Stimulated activated CD8-positive, alpha-beta memory T cell treated with anti-CD3 and anti-CD28 coated beads, Interleukin-15, amount 100 ng/mL, for 24 hours (primary cell): ENCODE measurements at places on chromosomes 2 and 18.

GRCh38 chr2:64086347-64087082 lies 57.7 kb downstream of the PELI1 start:
- DNase-seq, result no peak

DNA sequence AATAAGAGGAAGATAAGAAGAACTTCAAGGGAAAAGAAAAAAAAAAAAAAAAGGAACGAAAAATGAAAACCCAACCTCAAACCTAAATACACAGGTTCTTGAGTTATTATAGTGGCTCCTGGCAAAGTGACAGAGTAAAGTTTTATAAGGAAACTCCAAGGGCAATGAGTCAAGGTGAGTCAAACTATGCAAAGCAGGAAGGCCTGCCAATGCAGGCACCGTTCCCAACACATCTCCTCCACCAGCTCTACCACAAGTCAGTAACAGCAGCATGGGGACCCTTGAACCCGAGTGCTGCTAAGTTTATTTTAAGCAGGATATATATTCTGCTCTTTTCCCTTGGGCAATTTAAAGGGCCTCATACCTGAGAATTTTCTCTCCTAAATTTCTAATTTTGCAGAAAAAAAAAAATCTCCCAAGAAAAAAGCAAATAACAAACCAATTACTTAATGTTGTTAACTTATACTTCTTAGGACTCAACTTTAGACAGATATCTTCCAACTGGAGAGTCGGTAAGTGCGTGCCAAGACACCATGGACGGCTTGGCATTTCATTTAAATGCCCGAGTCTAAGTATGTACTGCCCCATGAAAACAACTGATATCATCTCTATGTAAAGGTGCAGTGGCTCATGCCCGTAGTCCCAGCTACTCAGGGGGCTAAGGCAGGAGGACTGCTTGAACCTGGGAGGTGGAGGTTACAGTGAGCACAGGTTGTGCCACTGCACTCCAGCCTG lies 75.7 kb upstream of the TFCP2L1 start:
- DNase-seq, result no peak

DNA sequence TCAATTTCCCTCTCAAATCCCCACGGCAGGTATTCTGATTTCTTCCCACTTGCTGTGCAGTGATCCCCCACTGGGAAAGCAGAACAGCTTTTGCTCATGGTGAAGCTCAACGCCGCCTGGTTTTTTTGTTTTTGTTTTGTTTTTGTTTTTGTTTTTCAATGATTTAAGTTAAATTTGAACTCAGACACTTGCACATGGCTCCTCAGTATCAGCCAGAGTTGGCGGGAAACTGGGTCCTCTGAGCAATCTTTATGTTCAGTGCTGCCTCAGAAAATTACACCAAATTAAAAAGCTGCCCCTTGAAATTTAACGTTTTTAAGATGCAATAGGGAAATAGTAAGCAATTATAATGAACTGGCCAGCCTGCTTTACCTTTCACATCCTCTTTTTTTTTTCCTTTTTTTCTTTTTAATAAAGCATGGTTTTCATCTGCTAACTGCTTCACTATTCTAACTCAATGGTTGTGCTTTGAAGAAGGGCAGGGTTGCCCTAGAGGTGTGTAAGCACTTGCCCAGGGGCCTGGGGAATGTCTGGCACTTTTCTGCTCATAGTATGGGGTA lies 277.0 kb upstream of the HNRNPA3 start:
- no peak for DNase-seq

DNA sequence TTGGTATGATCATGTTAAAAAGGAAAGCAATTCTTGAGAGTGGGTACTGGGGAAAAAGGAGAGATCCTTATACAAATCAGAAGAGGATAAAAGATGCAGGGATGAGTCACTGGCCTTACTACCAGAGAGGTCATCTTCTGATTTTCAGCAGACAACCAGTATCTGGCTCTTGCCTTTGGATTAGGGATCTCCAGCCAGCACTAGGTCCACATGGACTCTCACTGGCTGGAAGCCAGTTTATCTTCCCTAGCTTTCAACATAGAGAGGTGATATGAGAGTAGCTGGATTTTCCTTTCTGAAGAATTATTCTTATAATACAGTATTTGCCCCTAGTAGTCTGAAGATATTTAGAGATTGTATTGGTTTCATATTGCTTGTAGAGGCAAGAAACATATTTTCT lies 30.2 kb downstream of the CERKL start:
- no peak for DNase-seq

GRCh38 chr2:226649201-226649600 lies 150.4 kb downstream of the IRS1 start:
- no peak for DNase-seq

GRCh38 chr2:189835855-189836558 lies 51.8 kb downstream of the PMS1 start:
- DNase-seq, result no peak

DNA sequence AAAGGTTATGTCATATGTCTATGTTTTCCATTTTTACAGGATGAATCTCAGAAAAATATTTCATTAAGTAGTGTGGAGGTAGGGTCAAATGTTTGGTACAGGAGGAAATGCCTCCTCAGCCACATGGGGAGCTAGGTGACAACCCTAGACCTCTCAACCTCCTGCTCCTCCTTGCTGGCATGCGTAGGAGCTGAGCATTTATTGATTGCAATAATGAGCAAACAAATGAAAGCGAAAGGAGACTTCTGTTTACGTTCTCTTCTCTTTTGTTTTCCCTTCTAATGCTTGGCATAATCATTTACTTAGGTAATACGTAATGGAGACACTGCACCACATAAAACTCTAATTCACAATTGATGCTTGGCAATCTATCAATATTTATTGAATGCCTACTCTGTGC lies 95.1 kb upstream of the CCBE1 start:
- DNase-seq, result no peak

DNA sequence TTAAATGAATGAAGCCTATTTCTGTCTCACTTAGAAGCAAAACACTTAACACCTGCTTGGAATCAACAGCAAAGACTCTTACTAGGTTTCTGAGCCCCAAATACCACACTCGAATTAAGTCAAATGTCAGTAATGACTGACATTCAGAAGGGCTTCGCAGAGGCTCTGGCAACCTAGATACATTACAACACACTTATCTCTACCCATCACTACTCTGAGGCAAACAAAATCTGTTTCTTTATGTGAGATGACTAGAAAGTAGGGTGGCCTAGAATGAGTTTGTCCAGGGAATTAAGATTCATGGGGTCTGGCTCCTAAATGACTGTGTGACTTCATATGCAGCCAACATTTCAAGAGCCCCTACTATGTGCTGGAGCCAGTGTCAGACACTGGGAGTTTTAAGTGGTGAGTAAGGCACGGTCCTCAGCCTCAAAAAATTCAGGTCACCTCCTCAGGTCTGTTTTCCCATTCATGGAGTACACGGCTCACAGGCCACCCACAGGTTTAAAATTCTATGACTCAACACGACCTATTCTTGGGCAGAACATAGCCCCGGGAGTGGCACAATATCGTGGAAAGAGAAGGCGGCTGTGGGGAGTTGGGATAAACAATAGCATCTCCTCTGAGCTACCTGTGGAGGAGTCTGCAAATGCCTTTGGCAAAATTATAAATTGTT lies 150.3 kb upstream of the ZFP36L2 start:
- no peak for DNase-seq

- DNase-seq, result no peak
Measured at GRCh38 chr2:39033980-39034379, 86.9 kb downstream of the SOS1 start.

- no peak for DNase-seq
Measured at GRCh38 chr2:225691711-225692110, 292.2 kb downstream of the NYAP2 start.

GRCh38 chr2:17959833-17960232 lies 81.4 kb downstream of the KCNS3 start:
- no peak for DNase-seq

DNA sequence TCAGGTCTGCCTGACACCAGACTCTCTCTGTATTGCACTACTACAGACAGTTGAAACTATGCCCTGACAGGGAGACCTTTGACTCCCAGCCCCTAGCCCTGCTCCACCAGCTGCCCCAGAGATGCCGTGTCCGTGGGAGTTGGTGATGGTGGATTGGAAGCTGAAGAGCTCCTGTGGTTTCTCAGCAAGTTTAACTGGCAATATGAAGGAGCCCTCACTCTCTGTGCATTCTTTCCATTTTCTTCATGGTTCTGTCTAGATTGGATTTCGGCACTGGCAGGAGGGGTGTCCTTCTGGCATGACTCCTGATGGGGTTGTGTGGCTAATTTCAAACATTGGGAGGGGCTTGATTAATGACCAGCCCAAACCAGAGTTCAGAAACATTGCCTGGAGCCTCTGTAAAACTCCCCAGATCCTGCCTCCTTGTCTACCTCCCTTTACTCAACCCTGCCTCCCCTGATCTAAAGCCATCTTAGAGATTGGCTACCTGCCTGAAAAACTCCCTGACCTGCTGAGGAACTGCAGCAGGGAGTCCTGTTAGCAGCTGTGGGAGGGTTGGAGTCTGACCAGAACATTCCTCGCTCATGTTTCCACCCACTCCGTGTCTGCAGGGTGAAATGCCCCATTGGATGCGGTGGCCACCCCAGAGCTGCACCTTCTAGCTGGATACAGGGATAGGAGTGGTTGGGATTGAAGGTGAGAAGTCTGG lies 206.9 kb upstream of the SPRED2 start:
- DNase-seq, result no peak

DNA sequence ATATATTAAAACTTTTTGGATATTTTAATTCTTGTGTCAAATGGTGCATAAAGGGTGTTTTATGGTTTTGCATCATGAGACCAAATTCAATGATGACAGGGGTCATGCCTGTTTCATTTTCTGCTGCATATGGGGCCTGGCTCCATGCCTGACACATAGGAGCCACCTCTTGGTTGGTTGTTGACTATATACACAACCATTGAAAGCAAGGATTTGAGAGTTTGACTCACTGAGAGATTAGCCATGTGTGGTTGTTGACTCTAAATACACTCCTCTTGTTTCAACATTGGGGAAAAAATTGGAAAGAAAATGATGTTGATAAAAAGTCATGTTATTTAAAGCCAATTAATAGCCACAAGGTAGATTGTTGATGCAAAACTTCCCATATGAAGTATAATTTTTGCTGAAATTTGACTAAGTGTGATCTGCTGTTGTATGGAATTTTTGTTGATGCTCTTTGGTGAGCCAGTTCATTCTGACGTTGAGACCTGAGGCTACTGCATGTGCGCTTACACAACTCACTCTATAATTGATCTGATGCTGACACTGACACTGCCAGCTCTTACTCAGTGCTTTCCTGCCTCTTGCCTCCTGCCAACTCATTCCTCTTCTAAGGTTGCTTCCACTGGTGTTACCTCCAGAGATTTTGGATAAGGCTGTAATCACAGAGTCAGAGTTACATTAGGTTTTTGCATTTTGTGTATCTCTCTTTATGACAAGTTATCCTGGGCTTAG lies 446.2 kb upstream of the SLC14A2 start:
- DNase-seq, result no peak

- no peak for DNase-seq
Measured at GRCh38 chr18:46372670-46373069, 268.5 kb downstream of the HAUS1 start.

GRCh38 chr2:10555810-10556111 lies 107.6 kb upstream of the ODC1 start:
- no peak for DNase-seq

DNA sequence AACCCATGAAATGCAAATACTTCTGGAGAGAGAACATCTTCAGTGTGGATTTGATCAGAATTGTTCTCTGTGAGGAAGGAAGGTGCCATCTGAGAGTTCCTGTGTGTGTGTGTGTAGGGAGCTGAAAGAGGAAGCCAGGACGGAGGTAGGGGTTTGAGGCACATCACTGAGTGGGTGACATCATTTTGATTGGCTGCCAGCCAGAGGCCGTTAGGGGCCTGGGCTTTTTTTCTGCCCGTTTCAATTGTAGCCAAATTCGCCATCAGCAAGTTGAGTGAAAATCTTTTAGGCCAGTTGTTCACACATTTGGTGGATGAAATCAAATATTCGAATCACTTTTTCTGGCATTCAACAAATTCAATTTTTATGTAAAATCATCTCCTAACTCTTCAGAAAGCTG lies 48.9 kb downstream of the TSN start:
- no peak for DNase-seq

DNA sequence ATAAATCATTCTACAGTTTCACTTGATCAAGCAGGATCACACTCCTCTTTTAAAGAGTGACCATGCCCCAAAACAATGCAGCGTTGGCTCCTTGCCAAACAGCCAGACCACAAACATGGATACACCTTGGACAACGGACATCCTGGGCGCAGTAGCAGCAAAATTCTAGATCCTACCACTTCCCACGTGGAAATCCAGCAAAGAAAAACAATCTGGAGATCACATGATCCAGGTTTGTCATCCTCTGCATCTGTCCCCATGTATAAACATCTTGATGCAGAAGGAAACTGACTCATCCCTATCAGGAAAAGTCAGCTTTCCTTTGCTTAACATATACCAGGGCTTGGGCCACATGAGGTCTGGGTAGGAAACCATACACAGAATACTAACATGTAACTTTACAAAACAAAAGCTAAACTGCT lies 53.1 kb downstream of the ZNF521 start:
- DNase-seq, result no peak

- no peak for DNase-seq
Measured at GRCh38 chr18:69586537-69586936, 185.8 kb downstream of the DOK6 start.

DNA sequence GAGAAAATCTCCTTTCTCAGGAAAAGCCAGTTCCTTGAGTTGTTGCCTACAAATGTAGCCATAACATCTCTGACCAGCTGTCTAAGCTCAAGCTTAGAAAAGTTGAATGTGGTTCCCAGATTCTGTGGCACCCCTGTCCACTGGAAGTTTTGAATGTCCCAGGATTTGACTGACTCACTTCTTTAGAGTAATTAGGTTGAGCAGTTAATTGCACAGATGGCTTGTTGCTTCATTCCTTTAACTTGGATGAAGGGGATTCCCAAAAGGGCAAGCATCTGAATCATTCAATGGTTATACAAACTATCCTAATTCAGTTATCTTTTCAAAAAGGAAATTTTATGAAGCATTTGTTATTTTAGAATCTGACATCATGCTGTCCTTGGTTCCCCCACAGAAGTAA lies 374.7 kb downstream of the LNPK start:
- DNase-seq, result no peak

DNA sequence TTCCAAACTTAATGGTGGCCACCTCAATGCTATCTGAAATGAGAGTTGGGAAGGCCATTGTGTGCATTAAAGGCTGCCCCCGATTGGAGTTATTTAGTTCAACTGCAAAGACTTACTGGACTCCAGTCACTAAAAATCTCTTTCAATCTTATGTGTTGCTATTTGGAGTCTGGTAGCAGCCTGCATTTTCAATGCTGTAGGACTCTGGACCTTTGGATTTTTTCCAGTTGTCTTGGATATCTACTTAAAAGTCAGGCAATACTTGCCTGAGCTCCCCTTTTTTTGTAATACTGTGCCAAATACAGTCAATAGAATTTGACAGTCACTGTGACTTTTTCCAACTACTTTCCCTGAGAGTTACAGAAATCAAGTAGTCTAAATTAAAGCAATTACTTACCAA lies 281.9 kb downstream of the TRIB2 start:
- no peak for DNase-seq
